Upper lobe of right lung (tissue), 1 donor: ENCODE measurements at places on chromosomes 1 and 21.
A peak's percentile ranks its signal among the peaks of the same experiment; 100 is the strongest.

- DNase-seq = no peak
These were observed 268.5 kb downstream of the SPATA17 start for GRCh38 chr1:217899614-217900013.

DNA sequence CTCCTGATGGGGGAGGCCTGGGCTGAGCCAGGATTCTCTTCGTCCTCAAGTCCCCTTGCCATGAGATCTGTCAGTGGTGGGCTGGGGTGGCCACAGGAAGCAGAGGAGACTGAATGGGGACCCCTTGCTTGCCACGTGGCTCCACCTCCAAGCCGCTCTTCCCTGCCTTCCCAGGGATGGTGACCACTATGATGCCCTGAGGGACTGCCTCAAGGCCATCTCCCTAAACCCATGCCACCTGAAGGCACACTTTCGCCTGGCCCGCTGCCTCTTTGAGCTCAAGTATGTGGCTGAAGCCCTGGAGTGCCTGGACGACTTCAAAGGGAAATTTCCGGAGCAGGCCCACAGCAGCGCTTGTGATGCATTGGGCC is 20.9 kb upstream of the TMEM222 start:
- DNase-seq = no peak

DNA sequence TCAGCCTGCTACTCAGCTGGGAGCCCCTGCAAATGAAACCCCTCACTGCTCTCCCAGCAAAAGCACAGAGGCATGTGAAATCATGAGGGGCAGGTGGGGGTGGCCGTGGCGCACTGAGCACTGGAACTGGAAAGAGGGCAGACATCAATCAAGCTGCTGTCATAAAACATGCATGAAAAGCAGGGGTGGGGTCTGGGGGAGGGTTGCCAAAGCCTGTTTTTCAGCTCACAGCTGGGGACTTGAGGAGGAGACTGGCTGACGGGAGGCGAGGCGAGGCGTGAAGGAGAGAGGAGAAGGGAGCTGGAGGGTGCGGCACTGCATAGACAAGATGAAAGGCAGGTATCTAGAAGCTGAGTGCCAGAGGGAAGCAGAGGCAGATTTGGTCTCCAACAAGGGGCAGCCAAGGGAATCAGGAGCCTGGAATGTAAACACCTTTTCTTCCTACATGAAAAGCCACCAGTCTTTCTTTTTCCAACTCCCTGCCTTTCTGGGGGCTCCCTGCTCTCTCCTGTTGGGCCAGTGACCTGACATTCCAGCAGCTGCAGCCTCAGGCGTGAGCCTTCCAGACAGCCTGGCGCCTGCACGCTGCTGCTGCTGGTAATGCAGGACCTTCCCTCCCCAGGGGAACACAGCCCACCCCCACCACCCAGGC is 87.0 kb downstream of the NMNAT2 start:
- DNase-seq = no peak

DNA sequence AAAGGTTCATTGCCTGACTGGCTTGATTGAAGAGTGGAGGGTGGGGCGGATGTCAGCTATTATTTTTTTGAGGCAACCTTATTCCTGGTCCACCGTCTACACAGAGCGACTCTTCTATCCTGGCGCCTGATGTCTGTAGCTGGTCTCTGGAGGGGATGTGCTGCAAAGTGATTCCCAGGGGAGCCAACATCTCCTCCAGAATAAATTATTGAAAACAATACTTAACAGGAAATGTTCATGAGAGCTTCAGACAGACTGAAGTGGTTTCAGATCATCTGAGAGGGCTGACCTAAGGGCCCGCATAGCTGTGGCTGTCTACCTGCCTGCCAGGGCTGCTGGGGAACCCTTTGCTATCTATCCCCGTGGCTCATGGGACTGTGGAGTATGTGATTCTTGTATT is 66.7 kb downstream of the TEX35 start:
- DNase-seq = no peak

DNA sequence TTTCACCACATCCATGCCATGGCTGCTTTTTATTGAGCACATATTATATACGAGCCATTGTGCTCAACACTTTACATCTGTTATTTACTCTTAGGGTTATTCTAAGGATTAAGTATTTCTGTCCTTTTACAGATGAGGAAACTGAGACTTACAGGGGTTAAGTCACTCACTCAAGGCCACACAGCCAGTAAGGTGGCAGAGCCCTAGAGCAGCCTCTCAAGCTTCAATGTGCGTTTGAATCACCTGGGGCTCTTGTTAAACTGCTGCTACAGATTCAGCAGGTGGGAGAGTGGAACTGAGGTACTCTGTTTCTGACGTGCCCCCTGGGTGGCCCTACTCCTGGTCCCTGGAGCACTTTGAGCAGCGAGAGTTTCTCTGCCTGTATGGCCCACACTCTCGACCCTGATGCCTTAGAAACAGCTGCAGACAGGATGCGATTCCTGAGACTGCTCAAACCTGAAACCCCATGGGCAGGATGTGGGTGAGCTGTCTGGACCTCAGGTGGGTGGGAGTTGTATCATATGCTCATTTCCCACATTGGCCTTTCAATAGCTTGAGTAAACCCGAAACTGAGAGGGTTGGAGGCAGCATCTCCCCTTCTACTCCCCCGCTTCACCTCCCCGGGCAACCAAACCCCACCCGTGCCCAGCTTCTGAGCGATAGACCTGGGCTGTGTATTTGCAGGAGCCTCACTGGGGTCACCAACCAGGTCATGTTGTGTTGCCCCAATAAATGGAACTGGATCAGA is 59.3 kb downstream of the MAN1C1 start:
- peak; percentile 52 for DNase-seq

- DNase-seq = no peak
These were observed 2.3 kb upstream of the ACTA1 start for GRCh38 chr1:229436201-229436600.

DNA sequence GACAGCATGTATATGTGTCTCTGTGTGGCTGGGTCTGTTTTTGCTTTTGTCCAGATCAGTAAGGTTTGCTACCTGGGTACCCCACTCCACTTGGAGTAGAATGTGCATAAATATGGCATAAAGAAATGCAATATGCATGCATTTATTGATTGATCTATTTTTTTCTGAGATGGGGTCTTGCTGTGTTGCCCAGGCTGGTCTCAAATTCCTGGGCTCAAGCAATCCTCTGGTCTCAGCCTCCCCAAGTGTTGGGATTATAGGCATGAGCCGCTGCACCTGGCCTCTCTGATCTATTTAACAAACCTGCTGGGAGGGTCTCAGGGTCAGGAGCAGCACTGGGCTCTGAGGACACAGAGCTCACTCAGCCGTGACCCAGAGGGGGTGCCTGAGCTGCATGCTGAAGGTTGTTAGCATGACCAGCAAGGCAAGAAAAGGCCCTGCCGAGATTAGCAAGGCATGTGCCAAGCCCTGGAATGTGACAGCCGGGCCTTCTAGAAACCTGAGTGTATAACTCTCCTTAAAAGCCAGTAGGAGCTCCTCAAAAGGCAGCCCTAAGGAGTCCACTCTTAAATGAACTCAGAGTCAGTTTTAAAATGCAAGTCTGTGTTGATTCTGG is 22.5 kb downstream of the PCSK9 start:
- DNase-seq = peak; percentile 65

- DNase-seq = no peak
These were observed 74.2 kb downstream of the ATF6 start for GRCh38 chr1:161840363-161840762.

DNA sequence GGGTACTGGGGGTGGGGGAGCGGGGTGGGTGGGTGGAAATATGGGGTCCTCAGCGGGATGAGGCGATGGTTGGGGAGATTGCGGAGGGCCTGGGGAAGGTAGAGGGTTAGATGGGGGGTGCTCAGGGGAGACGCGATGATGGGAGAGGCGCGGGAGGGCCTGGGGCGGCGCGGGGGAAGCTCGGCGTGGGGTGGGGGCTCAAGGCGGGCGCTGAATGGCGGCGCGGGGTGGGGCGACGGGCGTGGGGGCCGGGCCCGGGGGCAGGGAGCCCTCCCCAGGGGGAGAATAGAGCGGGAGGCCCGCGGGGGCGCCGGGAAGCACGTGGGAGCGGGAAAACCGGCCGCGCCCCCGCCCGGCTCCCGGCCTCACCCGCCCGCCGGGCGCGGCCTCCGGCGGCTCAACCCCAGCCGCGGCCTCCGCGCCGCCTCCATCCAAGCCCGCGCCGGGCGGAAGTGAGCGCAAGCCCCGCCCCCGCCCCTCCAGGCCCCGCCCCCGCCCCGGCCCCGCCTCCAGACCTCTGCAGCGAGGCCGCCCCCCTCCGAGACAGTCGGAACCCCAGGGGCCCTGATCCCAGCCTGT is at the start of gene FAAP20:
TSS of gene FAAP20 (minus strand) at position 454 of the 579 bp plus-strand sequence. CDS start at position 431, 23 bp downstream.
- no peak for DNase-seq

GRCh38 chr21:21156957-21157356 is 158.7 kb downstream of the NCAM2 start:
- no peak for DNase-seq

DNA sequence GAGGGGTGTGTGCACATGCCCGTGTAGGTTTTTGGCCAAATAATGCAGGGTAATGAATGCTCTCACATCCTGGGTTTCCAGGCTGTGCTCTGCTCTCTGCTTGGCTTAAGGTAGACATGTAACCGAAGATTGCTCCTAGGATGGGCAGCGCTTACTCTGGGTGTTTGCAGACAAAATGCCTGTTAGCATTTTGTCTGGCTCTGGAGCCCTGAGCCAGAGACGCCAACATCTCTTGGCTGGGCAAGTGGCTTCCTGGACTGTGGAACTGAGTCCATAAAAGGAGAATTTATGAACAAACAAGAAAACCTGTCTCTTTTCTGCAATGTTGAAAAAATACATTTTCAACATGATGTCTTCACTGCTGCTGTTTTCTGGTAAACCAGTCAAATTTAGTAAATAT is 96.0 kb upstream of the TSPAN2 start:
- no peak for DNase-seq
